ENCODE measurements at places on chromosomes 1 and 21.
A peak's percentile ranks its signal among the peaks of the same experiment; 100 is the strongest.

GRCh38 chr1:147542569-147542897 is 1.2 kb downstream of the BCL9 start:
- peak; percentile 24 for DNase-seq

DNA sequence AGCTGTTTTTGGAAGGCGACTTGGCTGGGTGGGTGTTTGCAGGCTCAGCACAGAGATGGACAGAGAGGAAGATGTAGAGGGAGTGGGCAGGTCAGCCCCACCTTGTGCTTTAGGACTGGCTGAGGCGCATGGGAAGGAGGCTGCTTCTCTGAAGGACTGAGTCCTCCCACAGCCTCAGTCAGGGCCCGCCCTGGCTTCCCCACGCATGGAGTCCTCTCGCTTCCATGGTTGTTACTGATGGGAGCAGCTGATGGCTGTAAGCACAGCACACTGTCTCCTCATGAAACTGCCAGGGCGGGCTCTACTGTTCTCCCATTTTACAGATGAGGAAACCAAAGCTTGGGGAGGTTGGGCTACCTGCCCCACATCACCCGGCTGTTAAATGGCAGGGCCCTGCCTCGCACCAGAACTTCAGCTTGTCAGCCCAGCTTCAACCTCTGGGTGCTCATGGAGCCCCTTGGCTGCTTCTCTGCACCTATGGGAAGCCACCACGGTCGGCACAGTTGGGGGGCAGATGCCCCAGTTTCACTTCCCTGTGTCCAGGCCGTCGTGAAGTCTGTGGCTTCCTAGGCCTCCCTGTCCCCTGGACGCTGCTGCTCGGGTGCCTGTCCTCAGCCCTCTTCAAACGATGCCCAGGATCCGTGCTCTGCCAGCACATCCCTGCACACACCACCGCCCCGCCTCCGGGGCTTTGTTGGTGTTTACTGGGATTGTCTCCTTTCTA is 2.4 kb downstream of the TMEM201 start:
- no peak for DNase-seq

GRCh38 chr21:41368735-41369104 is 6.9 kb downstream of the MX2 start:
- DNase-seq: no peak

DNA sequence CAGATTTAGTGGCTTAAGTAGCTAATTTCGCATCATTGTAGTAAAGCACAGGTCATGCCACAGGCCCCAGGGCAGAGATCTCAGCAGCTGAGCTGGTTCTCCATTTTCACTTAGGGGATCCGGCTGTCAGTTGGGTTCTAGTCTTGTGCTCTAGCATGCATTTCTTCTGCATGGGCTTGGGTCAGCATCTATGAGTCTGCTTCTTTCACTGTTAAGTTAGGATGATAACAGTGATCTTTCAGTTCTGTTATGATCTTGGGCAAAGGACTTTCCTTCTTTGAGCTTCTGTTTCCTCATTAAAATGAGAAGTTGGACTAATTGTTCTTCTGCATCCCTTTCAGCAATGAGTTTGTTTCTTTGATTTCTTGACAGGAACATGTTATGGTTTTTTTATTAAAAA is 123.6 kb upstream of the DNAH14 start:
- no peak for DNase-seq

GRCh38 chr1:57367945-57368344 is 55.9 kb downstream of the DAB1 start:
- DNase-seq: no peak

DNA sequence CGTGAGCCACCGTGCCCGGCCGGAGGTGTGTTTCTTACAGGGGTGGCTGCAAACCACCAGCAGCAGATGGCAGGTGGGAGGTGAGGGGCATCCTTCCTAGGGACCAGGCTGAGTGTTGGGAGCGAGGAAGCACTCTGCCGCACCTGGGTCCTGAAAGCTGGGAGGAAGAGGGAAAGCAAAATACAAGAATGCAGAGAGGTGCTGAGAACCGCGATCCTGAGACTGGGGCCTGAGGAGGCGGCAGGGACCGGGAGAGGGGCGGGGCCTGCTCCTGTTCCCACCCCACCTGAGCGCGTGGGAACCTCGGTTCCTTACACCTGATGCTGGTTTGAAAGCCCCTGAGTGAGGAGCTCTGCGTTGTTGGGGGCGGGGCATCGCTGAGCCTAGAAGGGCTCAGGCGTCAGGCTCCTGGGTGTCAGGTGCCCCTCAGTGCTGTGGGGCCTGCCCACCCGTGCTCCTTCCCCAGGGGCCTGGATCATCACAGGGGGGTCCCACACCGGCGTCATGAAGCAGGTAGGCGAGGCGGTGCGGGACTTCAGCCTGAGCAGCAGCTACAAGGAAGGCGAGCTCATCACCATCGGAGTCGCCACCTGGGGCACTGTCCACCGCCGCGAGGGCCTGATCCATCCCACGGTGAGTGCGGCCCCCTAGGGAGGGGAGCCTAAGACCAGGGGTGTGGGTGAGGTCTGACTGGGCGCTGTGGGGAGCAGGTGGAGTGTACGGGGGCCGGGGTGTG is 15.5 kb downstream of the TRPM2 start:
- DNase-seq: no peak

DNA sequence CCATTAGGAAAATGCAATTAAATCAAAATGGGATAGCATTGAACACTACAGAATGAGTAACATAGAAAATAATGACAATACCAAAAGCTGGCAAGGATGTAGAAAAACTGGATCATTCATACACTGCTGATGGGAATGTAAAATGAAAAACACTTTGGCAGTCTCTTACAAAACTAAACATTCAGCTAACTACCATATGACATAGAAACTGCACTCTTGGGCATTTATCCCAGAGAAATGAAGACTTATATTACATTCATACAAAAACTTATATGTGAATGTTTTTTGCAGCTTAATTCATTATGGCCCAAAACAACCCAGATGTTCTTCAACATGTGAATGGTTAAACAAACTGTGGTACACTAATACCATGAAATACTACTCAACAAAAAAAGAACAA is 66.4 kb downstream of the ANKRD13C start:
- no peak for DNase-seq

DNA sequence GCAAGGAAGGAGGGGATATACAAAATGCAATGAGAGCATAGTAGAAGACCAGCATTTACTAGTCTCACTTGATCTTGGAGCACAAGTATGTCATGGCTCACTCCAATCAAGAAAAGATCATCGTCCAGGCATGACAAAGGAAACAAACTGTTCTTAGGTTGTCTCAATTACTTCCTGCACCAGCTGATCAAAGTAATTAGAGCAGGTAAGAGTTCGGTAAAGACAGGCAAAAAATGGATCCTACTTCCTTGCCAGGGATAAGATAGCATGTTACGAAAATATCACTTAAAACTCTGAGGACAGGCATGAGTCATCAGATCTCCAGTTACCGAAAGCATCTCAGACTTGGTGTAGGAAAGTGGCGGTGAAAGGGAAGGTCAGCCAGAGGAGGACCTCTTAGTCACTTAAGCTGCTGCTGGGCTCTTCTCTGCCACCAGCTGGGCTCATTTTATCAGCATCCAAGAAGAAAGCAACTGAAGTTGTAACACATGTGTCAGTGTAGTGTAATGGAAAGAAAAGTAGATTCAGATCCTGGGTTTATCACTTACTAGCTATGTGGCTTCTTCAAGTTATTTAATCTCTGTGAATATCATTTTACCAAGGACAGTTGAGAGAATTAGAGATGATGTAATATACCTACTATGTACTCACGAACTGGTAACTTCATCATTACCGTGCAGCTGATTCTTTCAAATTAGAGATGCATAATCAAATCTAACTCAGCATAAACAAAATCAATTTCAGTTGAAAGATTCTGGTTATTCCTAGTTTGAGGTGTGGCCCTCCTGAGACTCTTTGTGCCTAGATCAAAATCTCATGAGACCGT is 46.8 kb downstream of the XCL1 start:
- DNase-seq: no peak

- no peak for DNase-seq
Measured at GRCh38 chr1:1343811-1344421, 5.3 kb downstream of the DVL1 start.

GRCh38 chr1:32353886-32354570 is 8.3 kb downstream of the FAM229A start:
- DNase-seq: no peak

- no peak for DNase-seq
Measured at GRCh38 chr1:203524824-203525223, 30.9 kb downstream of the OPTC start.

GRCh38 chr1:41529621-41530395 is 45.3 kb upstream of the EDN2 start:
- DNase-seq: no peak

DNA sequence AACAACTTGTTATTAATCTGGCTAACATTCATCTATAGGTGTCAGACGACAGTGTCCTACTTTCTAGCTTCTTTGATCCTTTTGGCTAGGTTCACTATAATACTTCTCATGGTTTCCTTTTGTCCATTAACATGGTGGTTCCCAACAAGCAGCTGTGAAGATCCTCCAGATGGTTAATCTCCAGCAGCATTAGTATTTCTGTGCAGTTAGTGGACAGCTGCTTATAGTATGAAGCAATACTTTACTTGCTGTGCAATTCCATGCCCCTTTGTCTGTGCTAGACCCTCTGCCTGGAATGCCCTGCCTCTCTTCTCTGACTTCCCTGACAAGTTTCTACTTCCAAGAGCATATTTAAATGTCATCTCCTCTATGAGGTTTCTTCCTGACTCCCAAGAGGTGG is 41.7 kb upstream of the ARHGAP29 start:
- no peak for DNase-seq

GRCh38 chr1:223019256-223019655 is 123.8 kb downstream of the TLR5 start:
- no peak for DNase-seq

GRCh38 chr1:228004331-228004855 is 2.4 kb upstream of the WNT3A start:
- DNase-seq: no peak

GRCh38 chr1:239995281-239995680 is 96.4 kb upstream of the FMN2 start:
- DNase-seq: no peak

DNA sequence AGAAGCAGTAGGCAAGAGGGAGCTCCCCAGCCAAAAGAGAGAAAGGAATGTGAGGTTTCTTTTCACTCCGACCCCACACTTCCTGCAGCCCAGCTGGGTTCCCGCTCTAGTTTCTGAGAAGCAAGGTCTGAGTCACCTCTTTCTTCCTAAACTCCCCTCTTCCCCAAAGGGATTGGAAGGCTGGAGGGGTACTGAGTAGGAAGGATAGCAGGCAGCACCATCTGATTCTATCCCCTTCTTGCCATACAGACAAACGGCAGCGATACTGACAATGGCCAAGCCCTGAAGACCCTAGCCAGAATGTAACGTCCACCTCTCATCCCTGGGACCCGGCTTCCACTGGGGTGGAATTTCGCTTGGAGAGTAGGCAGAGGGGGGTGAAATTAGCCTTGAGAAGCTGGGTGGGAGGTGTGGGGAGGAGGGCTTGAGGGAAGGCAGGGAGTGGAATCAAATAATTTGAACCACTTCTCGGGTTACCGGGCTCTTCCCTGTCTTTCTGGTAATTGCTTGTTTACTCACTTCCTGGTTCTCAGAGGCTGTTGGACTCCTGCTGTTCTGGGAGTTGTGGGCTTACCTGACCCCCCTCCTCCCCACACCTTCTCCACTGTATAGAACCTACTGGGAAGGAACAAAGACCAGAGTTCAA is 13.2 kb downstream of the IER5 start:
- DNase-seq: no peak

Data from CD4-positive, alpha-beta T cell treated with Interleukin-4 for 4 hours (primary cell).